ENCODE measurements at places on chromosomes 4 and X.

DNA sequence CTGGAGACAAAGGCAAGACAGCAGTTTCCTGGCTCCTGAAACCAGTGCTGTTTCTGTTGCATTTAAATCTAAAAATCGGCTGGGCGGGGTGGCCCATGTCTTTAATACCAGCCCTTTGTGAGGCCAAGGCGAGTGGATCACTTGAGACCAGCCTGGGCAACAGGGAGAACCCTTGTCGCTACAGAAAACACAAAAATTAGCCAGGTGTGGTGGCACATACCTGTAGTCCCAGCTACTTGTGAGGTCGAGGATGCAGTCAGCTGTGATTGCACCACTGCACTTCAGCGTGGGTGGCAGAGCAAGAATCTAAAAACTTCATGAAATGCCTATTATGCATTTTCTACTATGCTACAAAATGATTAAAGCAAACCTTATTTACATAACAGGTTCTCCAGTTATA is 205.4 kb upstream of the ITM2A start:
- no peak for DNase-seq

DNA sequence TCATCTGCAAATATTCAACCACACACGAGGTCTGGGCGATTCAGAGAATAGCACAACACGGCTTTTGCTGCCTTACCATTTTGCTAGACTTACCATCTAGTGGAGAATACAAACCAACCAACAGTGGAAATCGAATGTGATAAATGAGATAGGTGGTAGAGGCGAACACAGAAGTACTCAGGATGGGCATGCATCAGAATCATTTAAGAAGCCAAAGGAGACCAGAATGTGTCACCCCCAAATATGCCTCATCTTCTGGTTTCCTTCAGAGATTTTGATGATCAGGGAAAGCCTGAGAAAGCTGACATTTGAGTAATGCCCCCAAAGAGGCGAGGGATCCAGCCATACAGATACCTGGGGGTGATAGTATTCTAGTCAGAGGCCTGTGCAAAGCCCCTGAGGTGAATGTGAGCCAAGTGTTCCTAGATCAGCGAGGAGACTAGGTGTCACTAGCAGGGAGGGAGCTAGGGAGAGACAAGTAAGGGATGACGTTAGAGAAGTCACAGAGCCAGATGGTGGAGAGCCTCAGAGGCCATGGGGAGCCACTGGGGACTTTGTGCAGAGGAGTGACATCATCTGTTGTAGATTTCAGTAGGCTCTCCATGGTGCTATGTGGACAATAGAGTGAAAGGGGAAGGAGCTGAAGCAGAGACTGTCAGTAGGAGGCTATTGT is 1.7 kb downstream of the MTMR1 start:
- DNase-seq: no peak

GRCh38 chr4:22483551-22483981 is 32.3 kb downstream of the ADGRA3 start:
- DNase-seq: no peak

GRCh38 chr4:11149612-11150259 is 279.0 kb downstream of the HS3ST1 start:
- DNase-seq: no peak

DNA sequence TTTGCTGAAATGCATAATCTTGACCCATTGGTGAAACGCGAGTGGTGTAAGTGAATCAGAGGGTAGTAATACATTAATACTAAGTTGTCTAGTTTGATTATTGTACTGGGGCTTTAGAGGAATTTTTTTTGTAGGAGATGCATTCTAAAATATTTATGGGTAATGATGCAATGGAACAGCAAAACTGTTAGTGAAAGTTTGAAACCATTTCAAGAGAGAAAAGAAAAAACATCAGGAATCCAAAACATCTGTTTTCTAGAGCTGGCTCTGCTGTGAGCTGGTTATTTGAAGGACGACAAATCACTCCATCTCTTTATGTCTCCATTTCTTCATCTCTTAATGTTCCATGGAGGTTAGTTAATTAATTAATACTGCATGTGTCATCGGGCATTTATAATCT is 351.9 kb upstream of the FAT1 start:
- no peak for DNase-seq

DNA sequence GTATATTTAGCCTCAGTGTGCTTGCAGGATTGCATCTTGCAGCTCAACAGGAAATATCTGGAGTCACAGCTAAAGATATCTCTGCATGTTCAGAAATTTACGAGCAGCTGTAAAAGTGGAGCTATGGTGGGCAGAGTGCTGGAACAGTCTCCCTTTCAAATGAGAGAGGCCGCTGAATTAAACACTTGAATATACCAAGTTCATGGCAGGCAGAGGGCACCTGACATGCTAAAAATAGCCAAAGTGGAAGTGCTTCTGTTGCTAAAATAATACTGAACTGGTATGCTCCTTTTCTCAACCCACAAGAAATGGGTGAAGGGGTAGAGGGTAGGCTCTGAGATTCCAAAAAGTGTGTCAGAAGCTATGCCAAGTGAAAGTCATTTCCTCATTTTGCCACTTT is 98.1 kb downstream of the MGST2 start:
- DNase-seq: no peak

DNA sequence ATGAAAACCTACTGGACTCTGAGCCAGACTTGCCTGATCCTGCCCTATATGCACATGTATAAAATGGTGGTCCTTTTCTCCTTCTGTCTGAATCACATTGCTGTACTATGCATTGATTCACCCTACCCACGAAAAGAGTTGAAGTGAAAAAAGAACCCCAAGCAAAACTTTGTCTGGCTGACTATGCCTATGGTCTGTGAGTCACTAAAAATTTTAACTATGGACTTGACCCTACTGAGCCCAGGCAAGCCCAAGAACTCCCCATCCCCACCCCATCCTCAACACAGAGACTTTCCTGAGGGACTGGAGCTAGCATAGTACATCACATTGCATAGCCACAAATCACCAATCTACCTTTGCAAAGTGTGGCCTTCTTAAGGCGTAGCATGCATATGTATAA is 116.6 kb upstream of the TENM3 start:
- DNase-seq: no peak

DNA sequence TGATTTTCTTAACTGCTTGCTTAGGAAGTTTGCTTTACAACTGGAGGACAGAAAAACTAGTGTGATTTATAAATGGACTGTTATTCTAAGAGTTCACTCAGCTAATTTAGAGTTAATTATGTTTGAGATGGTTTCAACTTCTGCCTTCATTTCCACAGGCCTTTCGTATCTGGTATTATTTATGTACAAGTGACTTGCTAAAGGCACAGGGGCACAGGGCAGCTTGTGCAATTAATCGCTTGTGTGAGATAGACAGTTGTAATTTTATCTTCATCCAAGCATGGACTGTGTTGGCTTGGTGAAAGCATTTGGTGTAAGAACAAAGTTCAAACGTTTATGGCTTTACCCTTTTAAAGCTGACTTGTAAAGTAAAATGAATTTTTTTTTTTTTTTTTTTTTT is 38.3 kb downstream of the GPAT3 start:
- no peak for DNase-seq
